Activated naive CD4-positive, alpha-beta T cell (primary cell): ENCODE measurements at places on chromosomes 2 and 18.

GRCh38 chr2:85428343-85428881, 9.9 kb downstream of the SH2D6 start:
- no peak for DNase-seq

DNA sequence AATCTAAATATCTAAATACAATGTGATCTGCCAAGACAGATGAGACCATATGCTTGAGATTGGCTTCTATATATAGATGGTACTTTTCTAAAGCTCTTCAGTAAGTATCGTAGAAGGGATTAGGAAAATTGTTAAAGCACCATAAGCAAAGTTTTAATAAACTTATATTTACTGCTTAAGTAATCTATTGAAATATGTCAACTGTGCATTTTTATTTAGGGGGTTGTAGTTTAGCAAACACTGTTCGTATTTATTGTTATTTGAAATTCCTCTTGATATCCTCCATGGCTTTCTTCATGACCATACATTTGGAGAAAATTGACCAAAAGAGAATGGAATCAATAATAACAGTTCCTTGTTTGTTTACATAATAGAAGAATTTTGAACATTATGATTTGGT, 102.7 kb downstream of the MIB1 start:
- no peak for DNase-seq

DNA sequence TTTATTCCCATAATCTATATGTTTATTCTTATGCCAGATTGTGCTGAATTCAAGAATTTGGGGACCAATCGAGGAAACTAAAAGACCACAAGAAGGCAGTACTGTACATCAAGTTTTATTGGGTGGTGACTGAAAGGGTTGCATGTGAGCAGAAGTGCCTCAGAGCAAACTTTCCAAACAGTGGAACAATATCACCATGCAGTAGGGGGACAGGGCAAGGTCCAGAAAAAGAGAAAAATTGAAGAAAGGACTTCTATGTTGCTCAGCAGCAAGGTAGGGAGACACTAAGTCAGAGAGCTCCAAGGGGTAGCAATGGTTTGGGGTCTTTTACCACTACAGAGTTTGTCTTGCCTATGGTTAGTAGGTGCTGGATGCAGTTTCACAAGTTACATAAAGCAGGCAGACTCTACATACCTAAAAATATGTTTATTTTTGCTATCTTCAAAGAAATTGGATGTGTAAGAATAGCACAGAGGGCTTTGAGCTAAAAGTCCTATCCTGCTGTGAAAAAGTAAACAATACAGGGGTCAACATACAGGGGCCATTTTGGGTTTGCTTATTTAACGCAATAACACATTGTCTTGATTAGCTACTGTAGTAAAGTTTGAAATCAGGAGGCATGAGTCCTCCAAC, 43.8 kb upstream of the ZBTB14 start:
- DNase-seq: no peak

- no peak for DNase-seq
Observed at GRCh38 chr2:231037731-231038482, 584 bp downstream of the C2orf72 start.

DNA sequence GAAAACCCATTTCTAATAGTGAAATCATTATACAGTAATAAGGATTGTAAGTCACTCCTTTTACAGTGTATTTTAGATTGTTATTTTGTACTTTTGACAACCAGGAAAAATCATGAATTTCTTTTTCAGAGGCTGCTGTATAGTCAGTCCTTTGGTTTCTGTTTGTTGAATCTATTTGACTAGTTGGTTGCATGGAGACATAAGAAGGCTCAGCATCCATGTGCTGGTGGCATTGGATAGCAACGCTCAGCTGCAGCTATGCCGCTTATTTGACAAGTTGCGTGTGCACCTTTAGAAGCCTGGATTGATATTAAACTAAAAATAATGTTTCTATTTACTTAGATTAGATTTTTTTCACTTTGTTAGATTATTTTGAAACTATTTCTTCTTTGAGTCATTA, 254.1 kb upstream of the SYT4 start:
- DNase-seq: no peak

DNA sequence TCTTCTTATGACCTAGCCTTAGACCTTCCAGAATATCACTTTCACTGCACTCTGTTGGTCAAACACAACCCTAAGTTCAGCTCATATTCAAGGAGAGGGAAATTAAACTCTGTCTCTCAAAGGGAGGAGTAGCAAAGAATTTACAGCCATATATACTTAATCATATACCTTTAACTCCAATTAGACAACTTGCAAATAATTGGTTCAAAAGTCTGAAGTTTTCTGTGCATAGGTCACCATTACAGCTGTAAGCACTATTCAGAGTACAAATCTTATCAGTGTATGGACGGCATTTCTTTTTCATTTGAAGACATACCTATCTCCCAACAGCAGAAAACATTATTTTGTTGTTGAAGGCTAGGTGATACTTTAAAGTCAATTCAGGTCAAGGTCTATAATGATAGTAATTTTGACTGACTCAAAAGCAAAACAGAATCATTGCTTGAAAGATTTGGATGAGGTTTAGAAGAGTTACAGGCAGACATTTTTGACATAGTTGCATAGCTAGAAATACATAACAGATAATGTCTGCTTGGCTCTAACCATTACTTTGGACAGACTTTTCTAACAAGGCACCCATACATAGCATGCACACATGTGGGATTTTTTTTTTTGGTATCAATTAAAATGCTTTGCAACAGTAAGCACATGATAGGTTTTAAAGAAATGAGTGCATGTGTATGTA, 131.5 kb downstream of the CPS1 start:
- DNase-seq: no peak

- no peak for DNase-seq
Observed at GRCh38 chr2:144382849-144383248, 137.1 kb downstream of the ZEB2 start.

- DNase-seq: no peak
Observed at GRCh38 chr2:195912079-195912478, 156.6 kb downstream of the DNAH7 start.

DNA sequence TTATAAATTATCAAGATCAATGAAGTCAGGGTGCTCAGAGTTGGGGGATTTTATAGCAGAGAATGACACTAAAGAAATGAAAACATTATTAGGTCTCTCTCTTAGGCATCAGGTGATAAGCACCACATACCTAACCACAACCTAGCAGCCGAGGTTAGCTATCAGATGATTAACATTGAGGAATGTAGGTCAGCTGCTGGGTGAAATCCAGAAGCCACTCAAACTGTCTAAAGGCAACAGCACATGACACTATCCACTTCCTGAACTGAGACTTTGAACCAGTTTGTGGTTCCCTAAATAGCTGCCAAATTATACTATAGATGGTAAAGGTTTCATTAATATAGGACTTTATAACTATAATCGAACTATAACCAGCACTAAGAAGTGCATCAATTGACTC, 4.7 kb downstream of the EPG5 start:
- no peak for DNase-seq

- DNase-seq: no peak
Observed at GRCh38 chr2:164141271-164141670, 405.5 kb upstream of the FIGN start.

DNA sequence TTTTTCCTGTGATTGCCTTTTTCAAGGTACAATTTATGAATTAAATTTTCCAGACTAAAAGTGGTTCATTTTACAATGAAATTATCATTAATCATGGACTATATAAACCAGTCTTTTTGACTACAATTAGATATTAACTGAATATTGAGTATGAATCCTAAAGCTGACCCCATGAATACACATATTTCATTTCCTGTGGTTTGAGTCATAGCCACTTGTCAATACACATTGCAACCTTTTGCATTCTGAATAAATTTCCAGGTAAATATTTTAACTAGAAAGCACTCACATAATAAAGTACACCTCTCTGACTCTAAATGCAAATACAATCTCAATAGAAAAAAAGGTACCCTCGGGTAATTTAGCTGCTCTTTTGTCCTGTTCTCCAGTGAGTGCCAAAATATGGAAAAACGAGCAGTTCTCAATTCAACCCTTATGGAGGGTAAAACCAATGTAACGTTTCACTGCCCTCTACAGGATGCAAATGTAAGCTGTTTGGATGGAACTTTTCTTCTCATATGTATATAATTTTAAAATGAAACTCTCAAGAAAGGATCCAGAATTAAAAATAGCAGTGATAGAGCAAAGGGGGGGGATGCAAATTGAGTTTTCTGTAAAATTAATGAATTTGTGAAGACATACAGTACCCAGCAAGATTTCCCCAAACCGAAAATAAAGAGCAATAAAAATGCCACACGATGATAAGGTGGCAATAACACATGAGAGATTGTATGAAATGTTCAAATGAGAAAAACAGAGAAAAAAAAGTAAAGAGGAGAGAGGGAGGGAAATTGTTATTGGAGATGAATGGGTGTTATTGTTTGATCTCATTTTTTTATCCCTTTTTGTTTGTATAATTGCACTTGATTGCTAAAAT, 1795.7 kb upstream of the PIK3C3 start:
- no peak for DNase-seq

- DNase-seq: no peak
Observed at GRCh38 chr2:98445177-98445682, 572 bp downstream of the INPP4A start.

DNA sequence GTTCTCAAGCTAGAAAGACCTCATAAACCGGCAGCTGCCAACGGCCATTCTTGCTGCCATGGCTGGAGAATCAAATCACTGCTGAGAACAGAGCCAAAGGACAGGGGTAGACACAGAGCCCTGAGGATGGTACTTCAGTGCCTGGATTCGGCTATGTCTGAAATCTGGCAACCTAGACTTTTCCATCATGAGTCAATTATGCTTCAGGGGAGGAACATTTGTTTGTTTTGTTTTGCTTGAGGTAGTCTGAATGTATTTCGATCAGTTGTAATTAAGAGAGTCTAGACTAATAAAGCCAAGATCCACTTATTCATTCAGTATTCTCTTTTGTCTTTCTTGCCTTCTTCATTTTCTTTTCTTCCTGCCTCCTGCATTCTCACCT, 122.8 kb upstream of the SH3BP4 start:
- DNase-seq: no peak

GRCh38 chr18:50629148-50629631, 69.3 kb downstream of the MAPK4 start:
- DNase-seq: no peak

GRCh38 chr18:74050807-74051206, 96.8 kb downstream of the FBXO15 start:
- DNase-seq: no peak

DNA sequence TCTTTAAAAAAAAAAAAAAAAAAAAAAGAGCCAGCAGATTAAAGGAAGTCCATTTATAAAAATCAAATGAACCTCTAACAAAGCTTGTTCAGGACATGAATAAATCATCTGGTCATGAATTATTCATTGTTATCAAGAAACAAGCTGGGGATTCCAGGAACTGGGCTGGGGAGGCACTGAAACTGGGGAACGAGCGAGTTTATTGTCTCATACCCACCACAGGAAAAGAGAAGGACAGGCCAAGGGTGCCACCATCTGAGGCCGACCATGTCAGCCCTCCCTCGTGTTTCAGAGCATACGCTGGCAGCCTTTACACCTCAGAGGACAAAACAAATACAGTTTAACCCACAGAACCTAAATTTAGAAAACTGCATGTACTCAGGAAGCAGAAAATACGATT, 164.2 kb downstream of the VWC2L start:
- DNase-seq: no peak

GRCh38 chr2:173050684-173051083, 25.0 kb upstream of the MAP3K20 start:
- DNase-seq: no peak

DNA sequence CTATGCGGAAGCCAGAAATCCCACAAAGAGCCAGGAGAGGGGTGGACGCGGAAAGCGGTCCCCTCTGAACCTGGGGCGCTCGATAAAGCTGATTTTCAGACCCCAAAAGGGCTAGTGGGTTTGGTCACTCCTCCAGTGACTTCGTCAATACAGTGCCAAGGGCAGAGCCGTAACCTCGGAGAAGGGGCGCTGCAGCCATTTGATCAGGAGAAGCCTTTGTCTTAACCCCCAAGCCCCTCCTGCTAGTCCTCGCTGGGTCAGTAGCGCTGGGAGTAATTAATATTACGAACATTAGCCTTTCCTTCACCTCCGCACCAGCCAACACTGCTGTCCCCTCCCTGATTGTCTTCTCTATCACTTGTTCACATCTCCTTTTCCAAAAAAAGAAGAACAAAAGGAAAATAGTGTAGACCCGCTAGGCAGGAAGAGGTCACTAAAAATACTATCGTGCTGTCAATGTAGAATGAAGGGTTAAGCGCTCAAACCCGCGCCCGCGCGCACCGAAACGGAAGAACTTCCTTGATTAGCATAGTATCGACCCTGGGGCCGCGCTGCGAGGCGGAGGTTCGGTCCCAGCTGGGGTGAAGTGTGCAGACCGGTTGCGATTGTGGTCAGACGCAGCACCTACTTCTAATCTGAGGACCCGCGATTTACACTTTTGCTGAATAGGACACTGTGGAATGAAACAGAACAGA, 63.2 kb upstream of the MAPRE2 start:
- peak; percentile 7 for DNase-seq

DNA sequence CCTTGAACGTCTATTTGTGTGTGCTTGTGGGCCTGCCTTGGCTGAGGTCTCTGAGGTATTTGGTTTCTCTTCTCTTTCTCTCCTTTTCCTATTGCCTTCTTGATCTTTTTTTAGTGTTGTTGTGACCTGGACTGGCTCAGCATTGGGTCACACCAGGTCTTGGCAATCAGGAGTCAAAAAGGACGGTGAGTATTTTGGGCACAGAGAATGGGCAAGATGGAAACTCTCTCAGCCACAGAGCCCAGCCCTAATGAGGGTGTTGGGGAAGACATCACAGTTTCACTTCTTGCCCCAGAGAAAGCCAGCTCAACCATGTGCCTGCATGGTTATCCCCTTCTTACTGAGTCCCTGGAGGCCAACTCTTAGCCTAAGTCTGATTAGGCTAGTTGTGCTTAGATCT, 13.7 kb upstream of the INO80C start:
- DNase-seq: no peak

DNA sequence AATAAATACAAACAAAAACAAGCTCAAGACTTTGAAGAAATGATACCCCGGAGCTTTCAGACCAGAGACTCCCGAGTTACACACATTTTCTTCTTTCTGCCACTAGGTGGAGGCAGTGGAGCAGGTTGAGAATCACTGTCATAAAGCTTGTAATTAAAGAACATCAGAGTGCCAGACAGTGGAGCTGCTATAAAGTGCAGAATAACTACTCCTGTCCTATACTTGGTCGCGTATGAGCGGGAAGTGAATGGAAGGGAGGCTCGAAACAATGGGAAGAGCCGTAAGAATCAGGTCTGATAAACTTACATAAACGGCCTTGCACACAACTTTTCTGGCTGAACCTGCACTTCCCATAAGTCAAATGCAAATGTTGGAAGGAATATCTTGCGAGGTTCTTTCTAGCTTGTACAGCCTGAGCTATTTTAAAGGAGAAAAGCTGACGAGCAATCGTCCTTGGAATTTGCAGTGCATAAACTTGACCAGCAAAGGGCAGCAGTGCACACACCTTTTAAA, 189.0 kb downstream of the RPIA start:
- no peak for DNase-seq
